ENCODE measurements at places on chromosomes 1 and 21.

GRCh38 chr1:229664133-229664689 lies 38.2 kb downstream of the URB2 start:
- peak; percentile 52 for DNase-seq

- DNase-seq = no peak
Measured at GRCh38 chr1:79797487-79797886, 791.0 kb upstream of the ADGRL4 start.

GRCh38 chr1:93569489-93569888 lies 112.1 kb downstream of the BCAR3 start:
- DNase-seq = no peak

GRCh38 chr1:25774921-25775771 lies 24.8 kb upstream of the SELENON start:
- DNase-seq = peak; percentile 91

DNA sequence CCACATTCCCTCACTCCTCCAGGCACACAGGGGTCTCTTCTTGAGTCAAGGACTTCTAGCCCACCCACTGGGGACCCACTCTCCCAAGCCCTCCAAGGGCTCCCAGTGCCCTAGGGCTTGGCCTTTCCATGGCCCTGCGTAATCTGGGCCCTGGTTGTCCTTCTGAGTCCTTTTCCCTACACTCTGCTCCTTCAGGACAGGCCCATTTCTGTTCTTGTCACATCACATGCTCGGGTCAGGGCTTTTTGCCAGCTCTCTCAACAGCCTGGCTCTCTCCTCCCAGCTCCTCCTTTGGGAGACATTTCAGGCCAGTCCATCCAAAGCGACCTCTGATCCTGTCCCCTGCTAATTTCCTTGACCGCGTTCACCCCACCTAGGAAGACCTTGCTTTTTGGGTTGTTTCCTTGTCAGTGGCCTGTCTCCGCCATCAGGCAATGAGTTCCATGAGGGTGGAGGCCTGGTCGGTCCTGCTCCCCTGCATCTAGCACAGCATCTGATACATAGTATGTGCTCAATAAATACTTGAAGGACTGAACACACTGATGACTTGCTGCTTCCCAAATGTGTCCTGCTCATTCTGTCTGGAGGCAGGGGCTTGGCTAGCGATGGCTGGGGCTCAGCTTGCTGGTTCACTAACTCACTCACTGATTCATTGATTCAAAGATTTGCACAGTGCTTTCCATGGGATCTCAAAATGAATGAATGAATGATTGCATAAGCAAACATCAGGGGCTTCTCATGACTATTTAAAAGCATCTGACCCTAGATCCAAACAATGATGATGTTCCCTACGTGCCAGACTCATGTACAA lies 44.8 kb downstream of the DHRS3 start:
- no peak for DNase-seq

- DNase-seq = no peak
Measured at GRCh38 chr1:4310396-4310923, 343.9 kb upstream of the AJAP1 start.

GRCh38 chr1:194570476-194570875 lies 1384.1 kb upstream of the B3GALT2 start:
- DNase-seq = no peak

DNA sequence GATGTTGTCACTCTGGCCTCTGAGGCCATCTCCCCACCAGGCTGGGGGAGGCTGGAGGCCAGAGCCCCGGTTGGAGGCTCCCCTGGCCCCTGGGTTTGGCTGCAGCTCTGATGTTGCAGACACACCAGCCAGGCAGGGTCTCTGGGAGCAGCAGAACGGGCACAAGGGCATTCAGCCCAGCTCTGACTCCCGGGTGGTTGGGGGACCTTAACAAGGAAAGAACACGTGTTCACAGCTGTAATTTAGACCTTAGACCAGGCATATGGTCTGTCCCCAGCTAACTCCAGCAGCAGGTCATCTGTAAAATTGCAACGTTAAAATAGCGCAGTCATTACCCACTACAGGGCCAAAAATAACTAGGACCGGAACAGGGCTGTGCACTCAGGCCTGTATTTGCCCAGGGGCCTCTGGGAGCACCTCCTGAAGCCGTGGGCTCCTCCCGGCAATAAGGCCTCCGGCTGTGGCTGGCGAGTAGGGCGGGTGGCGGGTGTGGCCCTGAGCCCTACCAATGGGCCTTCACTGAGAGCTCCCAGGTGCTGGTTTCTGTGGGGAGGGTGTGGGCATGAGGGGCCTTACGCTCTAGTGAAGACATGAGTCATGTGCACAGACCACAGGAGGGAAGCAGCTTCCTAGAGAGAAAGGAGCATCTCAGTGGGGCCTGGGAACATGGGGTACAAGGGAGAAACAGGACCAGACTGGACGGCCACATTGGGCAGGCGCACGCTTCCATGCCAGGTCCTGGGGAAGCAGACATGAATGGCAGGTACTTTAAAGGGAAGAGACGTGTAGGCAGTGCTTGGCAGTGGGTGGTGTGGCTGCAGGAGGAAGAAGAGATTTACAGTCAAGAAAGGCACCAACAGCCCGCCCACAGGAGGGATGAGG lies 6.1 kb downstream of the LDLRAP1 start:
- peak; percentile 79 for DNase-seq

GRCh38 chr1:55445416-55445815 lies 230.3 kb upstream of the USP24 start:
- DNase-seq = peak; percentile 16

GRCh38 chr1:85584923-85585322 lies 4.4 kb downstream of the CCN1 start:
- no peak for DNase-seq

GRCh38 chr21:32311621-32312020 lies 13.0 kb downstream of the MRAP start:
- DNase-seq = no peak

GRCh38 chr1:95504321-95504720 lies 270.3 kb downstream of the RWDD3 start:
- no peak for DNase-seq

DNA sequence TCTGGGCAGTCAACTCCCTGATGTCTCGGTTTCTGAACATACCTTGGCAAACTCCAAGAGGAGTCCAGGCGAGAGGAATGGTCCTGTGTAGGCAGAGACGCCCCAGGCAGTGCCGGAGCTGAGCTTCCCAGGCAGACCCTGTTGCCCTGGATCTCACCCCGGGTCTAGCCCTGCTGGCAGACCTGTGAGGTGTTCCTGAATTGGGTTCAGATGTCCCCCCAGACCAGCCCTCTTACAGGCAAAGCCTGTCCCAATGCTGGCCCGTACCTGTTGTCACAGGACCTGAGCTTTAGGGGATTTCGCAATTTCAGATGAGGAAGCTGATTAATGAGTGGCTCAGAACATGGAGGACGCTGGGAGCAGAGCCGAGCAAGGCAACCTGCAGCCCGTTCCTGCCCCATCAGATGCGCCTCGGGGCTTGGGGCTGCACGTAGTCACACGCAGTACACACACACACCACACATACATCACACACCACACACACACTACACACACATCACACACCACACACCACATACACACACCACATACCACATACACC lies 38.5 kb upstream of the PDE9A start:
- peak; percentile 67 for DNase-seq

- DNase-seq = no peak
Measured at GRCh38 chr1:155946633-155947219, 5.3 kb downstream of the RXFP4 start.

GRCh38 chr21:35159881-35160280 lies 110.8 kb upstream of the RUNX1 start:
- no peak for DNase-seq

- DNase-seq = no peak
Measured at GRCh38 chr1:182806015-182806678, 16.6 kb downstream of the NPL start.

GRCh38 chr1:93751377-93752250 lies 70.0 kb upstream of the BCAR3 start:
- DNase-seq = no peak

DNA sequence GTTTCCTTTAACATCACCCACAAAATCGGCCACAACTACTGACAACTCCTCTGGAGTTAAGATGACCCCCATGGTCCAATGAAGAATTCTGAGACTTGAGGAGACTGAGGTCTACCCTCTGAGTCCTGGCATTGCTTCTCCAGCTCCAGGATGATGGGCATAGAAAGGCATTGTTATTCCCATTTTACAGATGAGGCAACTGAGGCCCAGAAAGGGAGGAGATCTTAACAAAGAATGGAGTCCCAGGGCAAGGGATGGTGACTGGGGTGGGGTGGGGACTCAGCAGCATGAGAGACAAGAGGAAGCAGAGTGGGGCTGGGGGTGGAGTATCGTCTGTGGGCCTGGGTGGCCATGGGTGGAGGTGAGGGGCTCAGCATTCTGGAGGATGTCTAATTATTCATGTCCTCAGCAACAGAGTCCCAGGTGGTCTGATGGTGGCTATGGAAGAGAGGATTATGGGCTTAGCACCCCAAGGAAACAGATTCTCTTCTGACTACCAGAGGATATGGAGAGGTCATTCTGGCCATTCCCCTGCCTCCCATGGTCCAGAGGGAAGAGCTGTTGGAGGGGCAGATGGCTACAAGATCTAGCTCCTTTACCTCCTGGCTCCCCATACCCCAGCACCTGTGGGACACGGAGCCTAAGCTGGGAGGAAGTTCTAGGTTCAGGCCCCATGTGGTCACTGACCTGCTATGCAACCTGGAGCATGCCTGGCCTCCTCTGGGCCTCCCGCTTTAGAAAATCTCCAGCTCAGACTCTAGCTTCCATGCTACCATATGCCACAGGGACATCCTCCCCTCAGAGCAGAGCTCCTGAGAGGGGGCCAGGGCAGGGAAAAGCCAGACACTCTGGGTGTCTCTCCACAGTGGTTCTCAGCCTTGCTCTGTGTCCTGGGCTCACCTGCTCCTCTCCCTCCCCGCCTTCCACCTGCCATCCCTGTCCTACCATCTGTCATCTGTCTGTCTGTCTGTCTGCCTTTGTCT lies 37.4 kb upstream of the DMBX1 start:
- no peak for DNase-seq

- no peak for DNase-seq
Measured at GRCh38 chr1:35282172-35282571, 13.7 kb downstream of the ZMYM4 start.

- no peak for DNase-seq
Measured at GRCh38 chr1:162674034-162674608, 41.9 kb downstream of the DDR2 start.

DNA sequence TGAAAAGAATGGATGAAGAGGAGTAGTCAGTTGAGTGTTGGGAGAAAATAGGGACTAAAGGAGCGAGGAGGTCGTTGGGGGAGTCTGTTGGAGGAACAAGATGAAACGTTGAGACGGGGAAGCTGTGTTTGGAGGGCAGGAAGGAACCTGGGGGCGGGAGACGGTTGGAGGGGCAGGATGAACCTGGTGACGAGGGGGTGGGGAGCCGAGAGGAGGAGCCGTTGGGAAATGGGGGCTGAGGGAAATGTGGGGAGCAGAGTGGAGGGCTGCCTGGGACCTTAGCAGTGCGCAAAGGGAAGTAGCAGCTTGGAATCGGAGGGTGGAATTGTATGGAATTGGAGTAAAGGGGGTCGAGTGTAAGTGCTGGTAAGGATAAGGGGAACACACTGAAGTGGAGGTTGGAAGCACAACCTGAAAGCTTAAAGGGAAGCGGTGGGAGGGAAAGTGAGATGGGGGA lies 630 bp downstream of the MTF2 start:
- peak; percentile 29 for DNase-seq

GRCh38 chr1:167373986-167374385 lies 144.3 kb downstream of the CD247 start:
- DNase-seq = no peak

- DNase-seq = no peak
Measured at GRCh38 chr1:31712068-31712467, 8.3 kb upstream of the COL16A1 start.

DNA sequence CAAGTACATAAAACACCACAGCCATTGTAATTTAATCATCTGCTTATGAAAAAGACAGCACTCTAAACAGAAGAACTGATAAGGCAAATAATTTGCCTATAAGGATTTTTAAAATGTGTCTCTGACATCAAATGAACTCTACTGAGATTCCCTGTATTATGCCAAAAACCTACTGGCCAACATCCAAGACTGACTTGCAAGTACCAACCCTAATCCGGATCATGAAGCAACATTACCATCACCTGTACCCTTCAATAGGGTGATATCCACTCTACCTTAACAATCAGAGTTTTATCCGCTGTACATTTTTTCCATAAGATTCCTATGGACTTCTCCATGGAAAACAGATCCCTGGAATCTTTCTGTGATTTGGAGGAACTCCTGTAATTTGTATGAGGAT lies 4.6 kb downstream of the RGS7 start:
- DNase-seq = no peak

DNA sequence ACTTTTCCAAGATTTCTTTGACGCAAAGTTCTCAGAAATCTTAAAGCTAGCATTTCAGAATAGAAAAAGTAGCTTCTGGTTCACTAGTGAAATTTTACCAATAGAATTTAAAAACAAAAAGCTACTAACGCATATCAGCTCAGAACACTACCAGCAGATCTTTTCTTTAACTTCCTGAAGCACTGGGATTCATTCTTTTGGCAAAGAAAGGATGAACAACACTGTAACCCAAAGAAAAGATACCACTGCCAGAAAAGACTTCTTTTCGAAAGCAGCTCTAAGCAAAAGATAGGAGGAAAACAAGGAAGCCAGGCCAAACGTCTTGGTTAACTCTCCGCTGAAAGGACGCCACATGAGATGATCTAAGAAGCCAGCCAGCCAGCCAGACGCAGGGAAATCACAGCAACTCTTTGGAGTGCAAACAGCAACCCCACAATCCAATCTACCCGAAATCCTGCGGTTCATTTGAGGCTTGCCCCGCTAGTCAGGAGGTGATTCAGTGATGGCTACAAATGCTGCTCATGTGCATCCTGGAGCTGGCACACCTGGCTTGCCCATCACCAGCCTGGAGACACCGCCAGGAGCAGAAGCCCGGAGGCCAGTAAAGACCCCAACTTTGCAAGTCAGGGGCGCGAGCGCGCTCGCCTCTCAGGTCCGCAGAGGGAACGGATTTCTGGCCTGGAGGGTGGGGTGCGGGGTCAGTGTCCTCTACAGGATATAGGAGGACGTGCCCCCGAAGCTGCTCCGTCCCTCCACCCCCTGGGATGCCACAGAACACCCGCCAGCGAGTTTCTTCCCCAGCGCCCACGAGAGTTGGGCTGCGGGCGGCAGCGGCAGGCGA lies 812 bp downstream of the NBPF1 start:
- peak; percentile 40 for DNase-seq

DNA sequence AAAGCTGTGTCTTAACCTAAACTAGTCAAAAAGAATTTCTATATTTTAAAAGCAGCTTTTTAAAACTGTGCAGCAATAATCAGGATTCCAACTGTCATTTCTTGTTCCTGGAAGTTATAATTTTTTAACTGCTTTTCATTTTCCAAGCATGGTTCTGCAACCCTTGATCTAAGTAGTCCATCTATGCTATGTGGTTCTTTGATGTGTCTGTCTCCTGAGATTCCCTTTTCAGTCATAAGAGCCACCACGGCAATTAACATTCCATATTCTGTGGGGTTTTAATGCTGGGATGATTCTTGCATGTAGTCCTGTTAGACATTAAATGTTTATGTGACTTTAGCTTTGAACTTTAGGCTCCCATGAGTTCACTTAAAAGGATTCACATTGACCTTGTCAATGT lies 220.4 kb downstream of the TPR start:
- DNase-seq = no peak

DNA sequence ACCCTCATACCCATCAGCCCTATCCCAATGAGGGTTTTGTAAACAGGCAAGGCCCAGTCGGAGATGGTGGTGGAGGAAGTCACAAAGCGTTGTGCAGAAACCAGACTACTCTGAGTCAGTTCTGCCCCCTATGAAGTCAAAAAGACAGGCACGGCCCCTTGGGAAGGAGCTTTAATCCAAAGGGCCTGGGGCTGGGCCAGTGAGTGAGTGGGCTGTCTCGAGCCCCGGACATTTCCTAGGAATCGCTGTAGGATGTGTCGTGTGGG lies 442 bp upstream of the AHCYL1 start:
- DNase-seq = no peak

Measured in activated CD4-positive, alpha-beta T cell treated with anti-CD3 and anti-CD28 coated beads, Interleukin-2, amount 10 ng/mL, durations not matched to agents 7 days and 5 days (primary cell).